Left lung (tissue), 14 donors: ENCODE measurements at places on chromosomes 6 and 20.

DNA sequence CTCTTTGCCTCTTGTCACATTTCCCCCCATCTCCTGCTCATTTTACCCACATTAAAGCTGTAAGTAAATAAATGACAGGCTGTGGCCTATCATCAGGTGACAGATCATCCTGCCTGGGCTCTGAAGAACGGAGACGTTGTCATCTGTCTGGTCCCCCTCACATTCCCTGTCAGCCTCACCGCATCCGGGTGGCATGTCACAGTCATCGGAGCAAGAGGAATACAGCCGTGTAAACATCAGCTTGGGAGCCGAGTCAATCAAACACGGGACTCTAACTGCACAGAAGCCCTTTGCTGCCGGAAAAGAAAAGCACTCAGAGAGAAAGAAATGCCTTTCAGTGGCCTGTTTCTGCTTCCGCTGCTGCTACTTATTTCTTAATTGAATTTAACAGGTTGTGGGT lies 371.9 kb upstream of the ID4 start:
- no peak for DNase-seq
- no peaks in the 10 kb centered on the region for H3K36me3 ChIP-seq
- H3K27me3 ChIP-seq: no peaks in the 10 kb centered on the region
- H3K4me3 ChIP-seq: no peak overlapping the region
- H3K27ac ChIP-seq: peak overlapping the region; percentile 42
- H3K4me1 ChIP-seq: no peaks in the 10 kb centered on the region

DNA sequence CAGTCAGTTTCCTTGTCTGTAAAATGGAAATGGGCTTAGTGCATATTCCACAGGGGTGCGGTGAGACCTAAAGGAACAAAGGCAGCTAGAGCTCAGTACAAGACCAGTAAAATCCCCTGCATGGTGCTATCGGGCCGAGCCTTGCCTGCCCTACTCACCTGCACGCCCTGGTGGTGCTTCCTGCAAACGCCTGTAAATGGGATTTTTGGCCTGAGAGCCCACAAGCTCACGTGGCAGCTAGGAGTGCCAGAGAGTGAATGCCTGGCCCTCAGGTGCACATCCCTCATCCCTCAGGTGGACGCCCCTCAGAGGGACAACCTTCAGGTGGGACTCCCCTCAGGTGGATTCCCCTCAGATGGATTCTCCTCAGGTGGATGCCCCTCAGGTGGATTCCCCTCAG lies 48.0 kb upstream of the VSX1 start:
- H3K4me3 ChIP-seq: no peak overlapping the region
- DNase-seq: no peak
- no peaks in the 10 kb centered on the region for H3K4me1 ChIP-seq
- H3K27ac ChIP-seq: no peak overlapping the region
- H3K27me3 ChIP-seq: no peaks in the 10 kb centered on the region
- H3K36me3 ChIP-seq: no peaks in the 10 kb centered on the region

DNA sequence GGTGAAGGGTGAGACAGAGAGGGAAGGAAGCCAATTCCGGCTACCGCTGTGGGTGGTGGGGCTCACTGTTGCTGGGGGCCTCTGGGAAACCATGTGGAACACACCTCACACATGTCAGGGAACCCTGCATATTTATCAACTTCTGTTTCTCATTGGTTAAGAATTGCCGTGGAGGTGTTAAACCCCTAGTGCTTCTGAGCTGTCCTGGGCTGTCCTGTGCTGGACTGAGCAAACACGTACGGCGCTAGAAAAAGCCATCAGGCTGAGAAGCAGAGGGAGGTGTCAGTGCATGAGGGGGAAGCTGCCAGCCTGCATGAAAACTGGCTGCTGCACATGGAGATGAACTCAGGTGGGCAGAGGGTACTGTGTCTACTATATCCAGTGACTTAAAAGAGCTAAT lies 103.9 kb upstream of the JAG1 start:
- H3K27ac ChIP-seq: no peak overlapping the region
- H3K4me3 ChIP-seq: no peak overlapping the region
- no peaks in the 10 kb centered on the region for H3K36me3 ChIP-seq
- H3K27me3 ChIP-seq: no peaks in the 10 kb centered on the region
- no peaks in the 10 kb centered on the region for H3K4me1 ChIP-seq
- DNase-seq: no peak

DNA sequence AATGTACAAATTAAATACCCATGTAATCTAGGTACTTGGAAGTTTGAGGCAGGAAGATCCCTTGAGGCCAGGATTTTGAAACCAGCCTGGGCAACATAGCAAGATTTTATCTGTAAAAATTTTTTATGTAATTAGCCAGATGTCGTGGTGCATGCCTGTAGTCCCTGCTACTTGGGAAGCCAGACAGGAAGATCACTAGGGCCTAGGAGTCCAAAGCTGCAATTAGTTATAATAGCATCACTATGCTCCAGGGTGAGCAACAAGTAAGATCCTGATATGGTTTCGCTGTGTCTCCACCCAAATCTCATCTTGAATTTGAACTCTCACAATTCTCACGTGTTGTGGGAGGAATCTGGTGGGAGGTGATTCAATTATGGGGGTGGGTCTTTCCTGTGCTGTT lies 535.8 kb downstream of the TENT5A start:
- H3K27me3 ChIP-seq: no peaks in the 10 kb centered on the region
- DNase-seq: no peak
- no peaks in the 10 kb centered on the region for H3K4me1 ChIP-seq
- H3K27ac ChIP-seq: no peak overlapping the region

- no peak for DNase-seq
- H3K4me1 ChIP-seq: no peaks in the 10 kb centered on the region
- H3K27ac ChIP-seq: no peak overlapping the region
- no peaks in the 10 kb centered on the region for H3K27me3 ChIP-seq
Observed at GRCh38 chr6:161853657-161854056, 579.8 kb upstream of the AGPAT4 start.

DNA sequence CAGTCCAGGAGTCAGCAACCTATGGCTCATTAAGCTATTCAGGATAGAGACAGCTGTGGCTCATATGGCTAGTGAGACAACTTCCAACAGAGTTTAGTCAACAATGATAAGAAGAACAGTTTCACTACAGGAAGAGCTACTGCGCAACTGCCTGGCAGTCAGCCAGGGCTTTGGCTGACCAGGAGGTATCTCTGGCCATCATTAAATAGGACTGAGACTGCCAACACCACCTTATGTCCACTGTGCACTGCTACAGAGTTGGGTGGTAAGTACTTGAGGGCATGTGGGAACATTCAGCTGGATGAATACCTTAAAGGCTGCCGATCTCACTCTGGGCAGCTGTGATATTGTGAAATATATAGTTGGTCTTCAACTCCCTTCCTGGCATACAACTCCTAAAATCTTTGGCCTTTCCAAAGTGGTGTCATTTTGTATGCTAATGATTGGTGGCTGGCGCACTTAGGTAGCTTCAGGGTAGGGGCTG lies 52.2 kb upstream of the FAM83C start:
- no peak overlapping the region for H3K27ac ChIP-seq
- DNase-seq: no peak

DNA sequence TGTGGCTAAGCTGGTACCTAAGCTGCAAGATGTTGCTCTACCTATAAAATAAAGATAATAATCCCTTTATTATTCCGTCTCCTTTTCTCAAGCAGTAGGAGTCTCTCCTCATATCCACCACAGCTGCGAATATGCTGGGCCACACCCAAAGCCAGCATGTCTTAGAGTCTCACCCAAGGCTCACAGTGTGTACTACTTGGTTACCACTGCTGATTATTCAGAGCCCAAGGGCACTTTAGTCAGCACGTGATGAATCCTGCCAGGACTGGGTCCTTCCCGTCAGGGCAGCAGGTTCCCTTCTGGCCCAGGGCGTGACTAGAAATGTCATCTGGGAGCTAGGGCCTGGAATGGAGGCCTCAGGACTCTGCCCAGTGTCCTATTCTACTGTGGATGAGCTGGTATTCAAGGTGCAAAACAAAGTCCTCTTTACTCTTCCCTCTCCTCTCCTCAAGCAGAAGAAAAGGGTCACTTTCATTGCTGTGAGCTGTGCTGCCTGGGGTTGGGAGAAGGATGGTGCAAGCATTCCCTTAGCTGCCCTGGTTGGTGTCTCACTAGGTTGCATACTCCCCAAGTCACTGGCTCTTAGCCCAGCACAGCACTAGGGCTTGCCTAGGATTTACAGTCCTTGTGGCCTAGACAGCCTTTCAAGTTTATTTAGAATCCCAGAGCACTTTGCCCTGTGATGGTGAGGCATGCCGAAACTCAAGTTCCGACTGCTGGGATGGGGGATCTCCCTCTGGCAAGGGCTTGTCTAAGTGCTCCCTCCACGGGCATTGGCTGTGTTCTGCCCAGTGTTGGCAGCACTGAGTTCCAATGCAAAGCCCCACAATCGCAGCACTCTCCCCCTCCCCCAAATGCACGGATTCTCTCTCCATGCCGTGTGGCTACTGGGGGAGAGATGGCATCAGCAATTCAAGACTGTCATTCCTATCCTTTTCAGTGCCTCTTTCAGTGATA lies 320.2 kb downstream of the BTBD9 start:
- no peak overlapping the region for H3K27ac ChIP-seq
- no peaks in the 10 kb centered on the region for H3K36me3 ChIP-seq
- H3K27me3 ChIP-seq: no peaks in the 10 kb centered on the region
- no peak for DNase-seq

- DNase-seq: no peak
- H3K27ac ChIP-seq: peak overlapping the region; percentile 93
- no peaks in the 10 kb centered on the region for H3K27me3 ChIP-seq
- H3K4me3 ChIP-seq: no peak overlapping the region
- H3K36me3 ChIP-seq: no peaks in the 10 kb centered on the region
Observed at GRCh38 chr6:29967379-29968010, 25.2 kb downstream of the HLA-A start.

DNA sequence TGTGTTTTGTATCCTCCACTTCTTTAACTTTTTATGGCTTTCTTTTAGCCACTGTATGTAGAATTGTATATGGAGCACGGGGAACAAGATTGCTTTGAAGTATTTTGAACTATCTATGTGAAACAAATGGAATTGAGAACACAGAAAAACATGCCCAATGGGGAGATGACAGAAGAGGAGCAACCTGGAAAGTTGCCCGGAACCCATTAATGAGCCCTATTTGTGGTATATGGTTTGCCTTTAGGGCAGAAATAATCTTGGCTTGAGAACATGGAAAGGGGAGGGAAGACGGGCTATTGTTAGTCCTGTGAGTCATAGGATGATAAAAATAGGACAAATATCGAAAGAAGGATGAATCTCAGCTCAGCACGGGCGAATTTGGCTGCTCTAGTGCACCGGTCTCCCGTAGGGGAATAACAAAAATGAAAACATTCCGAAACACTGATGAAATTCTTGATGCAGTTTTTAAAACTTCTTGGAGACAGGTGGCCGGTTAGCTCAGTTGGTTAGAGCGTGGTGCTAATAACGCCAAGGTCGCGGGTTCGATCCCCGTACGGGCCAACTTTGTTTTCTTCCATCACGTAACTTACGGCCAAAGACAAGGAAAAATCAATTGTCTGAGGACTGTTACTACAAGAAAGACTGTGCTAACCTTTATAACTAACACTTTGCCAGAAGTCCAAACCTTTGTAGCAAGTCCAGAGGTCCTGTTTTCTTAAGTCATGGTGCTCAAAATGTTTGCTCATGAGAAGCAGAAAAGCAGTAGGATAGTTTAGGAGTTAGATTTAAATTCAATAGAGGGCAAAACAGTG lies 15.7 kb downstream of the HMGN4 start:
- H3K27ac ChIP-seq: peak overlapping the region; percentile 61
- H3K4me1 ChIP-seq: no peaks in the 10 kb centered on the region
- no peaks in the 10 kb centered on the region for H3K36me3 ChIP-seq
- DNase-seq: no peak

- no peaks in the 10 kb centered on the region for H3K27me3 ChIP-seq
- no peak overlapping the region for H3K4me3 ChIP-seq
- H3K27ac ChIP-seq: no peak overlapping the region
- DNase-seq: no peak
Observed at GRCh38 chr6:154143753-154144152, 104.7 kb downstream of the OPRM1 start.

GRCh38 chr6:84392261-84392660 lies 164.8 kb upstream of the CEP162 start:
- no peak overlapping the region for H3K27ac ChIP-seq
- no peaks in the 10 kb centered on the region for H3K4me1 ChIP-seq
- no peaks in the 10 kb centered on the region for H3K36me3 ChIP-seq

DNA sequence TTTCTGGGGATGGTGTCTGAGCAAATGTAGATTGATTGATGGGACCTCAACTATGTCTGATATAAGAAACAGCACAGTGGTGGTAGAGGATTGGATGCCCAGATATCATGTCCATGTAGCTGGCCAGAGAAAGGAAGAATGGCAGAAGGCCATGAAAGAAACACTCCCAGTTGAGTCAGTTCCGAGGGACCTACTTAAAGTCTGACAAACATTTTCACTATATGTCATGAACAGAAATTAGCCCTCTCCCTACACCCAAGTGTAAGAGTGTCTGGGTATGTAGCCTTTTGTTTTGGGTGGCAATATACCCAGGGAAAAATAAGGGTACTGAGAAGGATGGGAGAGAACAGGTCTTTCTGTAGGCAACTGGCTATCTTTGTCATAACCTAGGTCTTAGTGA lies 434.2 kb downstream of the BCKDHB start:
- H3K27me3 ChIP-seq: no peaks in the 10 kb centered on the region
- DNase-seq: no peak
- H3K4me3 ChIP-seq: no peak overlapping the region
- no peak overlapping the region for H3K27ac ChIP-seq

DNA sequence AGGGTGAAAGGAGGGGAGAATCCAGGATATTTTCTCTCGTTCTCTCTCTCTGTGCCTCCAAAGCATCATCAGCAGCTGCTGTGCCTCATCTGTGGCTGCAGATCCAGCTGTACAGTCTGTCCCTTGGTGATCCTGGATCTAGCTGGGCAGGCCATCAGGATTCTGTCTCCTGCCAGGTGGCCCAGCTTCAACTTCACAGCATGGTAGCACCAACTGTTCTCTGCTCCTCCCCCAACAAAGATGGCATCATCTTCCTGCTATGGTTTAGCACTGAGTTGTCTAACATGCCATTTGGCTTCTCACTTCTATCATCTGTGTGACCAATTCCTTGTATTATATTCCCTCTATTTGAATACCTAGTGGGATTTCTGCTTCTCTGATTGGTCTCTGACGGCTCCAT lies 28.6 kb upstream of the ARFGEF2 start:
- H3K27ac ChIP-seq: no peak overlapping the region
- H3K4me3 ChIP-seq: no peak overlapping the region
- no peaks in the 10 kb centered on the region for H3K27me3 ChIP-seq
- no peak for DNase-seq

- H3K27ac ChIP-seq: no peak overlapping the region
- DNase-seq: no peak
- no peaks in the 10 kb centered on the region for H3K4me1 ChIP-seq
- H3K27me3 ChIP-seq: peaks cover 4% of the 10 kb centered on the region
- no peak overlapping the region for H3K4me3 ChIP-seq
Observed at GRCh38 chr20:20083807-20084206, 31.5 kb downstream of the CFAP61 start.

DNA sequence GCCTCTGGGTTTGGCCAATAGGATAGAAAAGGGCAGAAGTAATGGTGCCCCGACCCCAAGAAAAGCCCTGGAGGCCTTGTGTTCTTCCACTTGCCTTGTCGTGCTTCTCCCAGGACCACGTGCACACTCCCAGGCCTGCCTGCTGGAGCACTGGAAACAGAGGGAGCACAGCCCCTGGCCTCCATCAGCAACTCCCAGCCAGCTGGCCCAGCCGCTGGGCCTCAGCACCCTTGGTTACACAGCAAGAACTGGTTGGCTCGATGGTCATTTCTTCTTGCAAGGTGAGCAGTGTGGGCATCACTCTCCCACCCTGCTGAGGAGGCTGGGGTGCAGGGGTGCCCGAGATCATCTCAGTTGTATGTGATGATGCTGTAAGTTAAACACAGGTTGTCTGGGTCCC lies 69.2 kb upstream of the CST7 start:
- no peak overlapping the region for H3K4me3 ChIP-seq
- H3K36me3 ChIP-seq: no peaks in the 10 kb centered on the region
- no peaks in the 10 kb centered on the region for H3K27me3 ChIP-seq
